CD4-positive, alpha-beta T cell treated with Interleukin-6 for 4 hours (primary cell): ENCODE measurements at places on chromosomes 4 and X.
A peak's percentile ranks its signal among the peaks of the same experiment; 100 is the strongest.

- no peak for DNase-seq
Observed at GRCh38 chr4:103098756-103099440, 736 bp downstream of the BDH2 start.

DNA sequence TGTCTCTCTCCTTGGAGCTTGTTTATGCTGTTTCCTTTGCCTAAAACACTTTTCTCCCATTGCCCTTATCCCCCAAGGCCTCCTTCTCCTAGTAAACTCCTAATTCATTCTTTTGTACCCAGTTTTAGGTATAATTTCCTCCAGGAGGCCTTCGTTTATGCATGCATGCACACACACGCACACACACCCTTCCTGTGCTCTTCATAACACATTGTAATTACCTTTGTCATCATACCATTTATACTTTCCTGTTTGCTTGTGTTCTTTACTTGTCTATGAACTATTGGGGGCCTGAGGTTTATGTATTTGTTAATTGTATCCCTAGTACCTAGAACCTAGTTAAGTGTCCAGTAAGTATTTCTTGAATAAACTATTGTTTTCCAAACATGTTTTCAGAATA lies 45.5 kb downstream of the XIAP start:
- DNase-seq = no peak

- no peak for DNase-seq
Observed at GRCh38 chr4:10119773-10120172, 3.2 kb upstream of the WDR1 start.

GRCh38 chr4:138565576-138565975 lies 323.4 kb upstream of the SLC7A11 start:
- DNase-seq = no peak

- DNase-seq = no peak
Observed at GRCh38 chrX:118348186-118348810, 2.4 kb downstream of the WDR44 start.

DNA sequence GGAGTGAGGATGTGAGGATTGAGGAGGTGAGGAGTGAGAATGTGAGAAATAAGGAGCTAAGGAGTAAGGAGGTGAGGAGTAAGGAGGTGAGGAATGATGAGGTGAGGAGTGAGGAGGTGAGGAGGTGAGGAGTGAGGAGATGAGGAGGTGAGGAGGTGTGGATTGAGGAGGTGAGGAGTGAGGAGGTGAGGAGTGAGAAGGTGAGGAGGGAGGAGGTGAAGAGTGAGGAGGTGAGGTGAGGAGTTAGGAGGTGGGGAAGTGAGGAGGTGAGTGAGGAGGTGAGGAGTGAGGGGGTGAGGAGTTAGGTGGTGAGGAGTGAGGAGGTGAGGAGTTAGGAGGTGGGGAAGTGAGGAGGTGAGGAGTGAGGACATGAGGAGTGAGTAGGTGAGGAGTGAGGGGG lies 74.8 kb upstream of the MXD4 start:
- no peak for DNase-seq

DNA sequence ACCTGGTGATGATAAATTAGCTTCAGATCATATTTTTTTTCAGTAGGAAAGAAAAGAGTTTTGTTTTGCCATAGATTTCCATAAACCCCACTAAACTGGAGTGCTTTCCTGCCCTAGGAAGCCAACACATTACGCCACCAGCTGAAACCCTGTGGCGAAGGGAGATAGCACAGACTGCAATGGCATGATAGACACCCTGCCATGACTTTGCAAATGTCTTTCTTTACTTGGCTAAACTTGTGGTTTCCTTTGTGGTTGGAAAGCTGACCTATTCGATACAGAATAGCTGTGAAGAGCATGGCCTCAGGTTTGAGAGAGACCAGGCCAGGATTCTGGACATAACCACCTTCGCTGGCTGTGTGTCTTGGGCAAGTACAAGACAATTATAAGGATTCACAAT lies 19.1 kb downstream of the MFAP3L start:
- no peak for DNase-seq

- no peak for DNase-seq
Observed at GRCh38 chr4:125526420-125526819, 211.7 kb downstream of the FAT4 start.

DNA sequence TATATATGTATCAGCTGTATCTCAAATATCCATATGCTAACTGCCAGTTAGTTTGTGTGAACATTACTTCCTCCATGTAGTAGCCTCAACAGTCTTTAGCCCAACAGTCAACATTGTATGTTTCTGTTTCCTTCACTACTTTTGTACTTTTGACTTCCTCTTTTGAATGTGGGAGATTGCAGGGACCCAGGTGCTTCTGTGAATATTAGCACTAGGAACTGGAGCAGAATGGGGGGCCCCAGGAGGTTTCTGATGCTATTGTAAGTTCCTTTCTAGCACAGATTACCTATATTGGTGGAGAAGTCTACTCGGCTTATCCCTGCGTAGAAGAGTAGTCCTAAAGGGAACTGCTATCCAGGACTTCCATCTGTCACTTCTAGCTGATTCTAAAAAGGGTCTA lies 2.3 kb downstream of the PLAC8 start:
- DNase-seq = peak; percentile 20

GRCh38 chr4:111228874-111229273 lies 606.0 kb upstream of the PITX2 start:
- no peak for DNase-seq

GRCh38 chr4:83323136-83323535 lies 11.5 kb downstream of the HPSE start:
- no peak for DNase-seq

GRCh38 chr4:24576276-24576675 lies 8.1 kb downstream of the DHX15 start:
- no peak for DNase-seq

GRCh38 chr4:130147641-130148040 lies 1051.7 kb downstream of the C4orf33 start:
- no peak for DNase-seq

DNA sequence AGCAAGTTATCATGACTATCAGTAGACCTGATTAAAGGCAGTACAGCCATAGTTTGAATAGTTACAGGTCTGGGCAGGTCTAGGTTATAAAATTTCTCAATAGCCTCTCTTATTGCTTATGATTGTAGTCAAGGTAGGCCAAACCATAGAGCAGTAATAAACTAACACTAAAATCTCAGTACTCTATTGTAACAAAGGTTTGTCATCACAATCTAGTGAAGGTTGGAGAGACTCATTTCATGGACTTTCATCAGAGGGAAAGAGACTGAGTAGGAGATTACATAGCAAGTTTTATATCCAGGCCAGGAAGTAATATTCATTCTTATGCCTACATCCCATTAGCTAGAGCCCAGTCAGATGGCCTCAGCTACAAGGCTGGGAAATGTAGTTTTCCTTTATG lies 141.0 kb downstream of the ASB9 start:
- DNase-seq = no peak

DNA sequence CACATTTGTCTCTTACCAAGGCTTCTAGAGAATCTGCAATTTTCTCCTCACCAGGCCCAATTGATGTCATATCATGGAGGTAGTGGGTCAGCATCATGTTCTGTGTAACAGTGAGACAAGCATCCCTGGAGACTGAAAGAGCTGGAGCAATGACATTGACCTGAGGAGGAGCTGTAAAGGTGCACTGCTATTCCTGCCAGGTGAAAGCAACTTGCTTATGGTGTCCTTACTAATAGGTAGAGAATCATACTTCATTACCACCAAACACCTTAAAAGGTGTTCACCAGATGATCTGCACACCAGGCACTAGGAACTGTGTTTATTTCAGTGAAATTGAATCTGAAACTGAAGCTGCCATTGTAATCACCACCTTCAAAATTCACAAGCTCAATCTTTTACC lies 188.7 kb downstream of the AFAP1 start:
- DNase-seq = no peak

- no peak for DNase-seq
Observed at GRCh38 chrX:124018023-124018422, 56.5 kb downstream of the STAG2 start.

DNA sequence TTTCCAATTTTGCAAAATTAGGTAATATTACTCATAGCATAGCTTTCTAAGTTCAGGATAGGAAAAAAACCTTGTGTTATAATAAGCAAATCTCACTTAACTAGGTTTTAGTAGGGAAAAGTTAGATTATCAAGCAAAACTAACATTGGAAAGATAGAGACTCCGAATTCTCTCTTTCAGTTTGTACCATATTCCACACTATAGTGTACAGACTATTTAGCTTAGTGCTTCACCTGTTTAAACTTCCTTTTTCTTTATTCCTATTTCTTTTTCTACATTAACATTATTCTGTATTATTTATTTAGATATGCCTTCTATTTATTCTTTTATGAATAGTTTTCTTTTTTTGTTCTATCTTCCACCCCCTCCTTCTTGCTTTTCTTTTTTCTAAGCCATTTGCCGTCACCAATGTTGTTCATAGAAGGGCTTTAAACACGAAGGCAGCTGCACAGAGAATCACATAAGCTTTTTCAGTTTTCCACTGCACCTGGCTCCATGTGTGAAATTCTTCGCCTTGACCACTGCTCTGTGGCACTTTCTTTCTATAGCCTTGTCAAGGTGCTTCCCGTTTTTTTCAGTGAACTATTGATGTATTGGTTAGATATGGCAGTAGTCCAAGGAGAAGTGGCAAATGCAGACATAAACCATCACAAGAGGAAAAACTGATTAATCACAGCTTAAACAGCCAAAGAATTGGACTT lies 8.5 kb downstream of the PCDH10 start:
- DNase-seq = no peak

- no peak for DNase-seq
Observed at GRCh38 chr4:140450352-140450751, 22.9 kb upstream of the CLGN start.

DNA sequence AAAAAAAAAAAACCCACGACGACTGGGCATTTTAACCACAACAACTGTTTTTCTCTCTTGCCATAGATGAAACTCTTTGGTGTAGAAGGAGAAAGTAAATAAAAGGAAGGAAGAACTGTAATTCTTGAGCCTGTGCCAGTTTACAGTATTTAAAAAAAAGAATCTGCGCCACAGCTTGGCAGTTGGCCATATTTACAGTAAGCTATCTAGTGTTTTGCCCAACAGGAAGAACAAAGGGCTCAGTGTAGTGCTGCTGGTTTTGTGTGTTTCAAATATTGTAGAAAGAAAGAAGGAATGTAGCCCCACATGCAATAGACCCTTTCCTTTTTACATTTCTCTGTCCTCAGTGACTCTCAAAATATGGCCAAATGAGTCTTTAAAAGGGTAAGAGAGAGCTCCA lies 66.1 kb downstream of the NR3C2 start:
- DNase-seq = peak; percentile 72

- DNase-seq = no peak
Observed at GRCh38 chr4:25162566-25162965, 2.3 kb upstream of the SEPSECS start.

- no peak for DNase-seq
Observed at GRCh38 chr4:108943976-108944591, 181.2 kb upstream of the ETNPPL start.

DNA sequence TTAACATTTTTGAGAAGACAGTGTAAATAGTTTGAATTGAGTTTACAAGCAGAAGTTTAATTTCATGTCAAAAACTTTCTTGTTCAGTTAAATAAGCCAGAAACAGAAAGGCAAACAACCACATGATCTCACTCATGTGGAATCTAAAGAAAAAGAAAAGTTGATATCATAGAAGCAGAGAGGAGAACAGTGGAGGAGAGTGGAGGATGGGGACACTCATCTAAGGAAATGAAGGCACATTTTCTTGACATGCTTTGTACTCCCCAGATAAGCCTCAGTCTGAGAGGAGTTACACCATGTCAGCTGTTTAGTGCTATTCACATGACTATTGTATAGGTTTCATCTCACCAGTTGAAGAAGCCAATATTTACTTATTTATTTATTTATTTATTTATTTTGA lies 13.5 kb downstream of the SNCA start:
- no peak for DNase-seq

DNA sequence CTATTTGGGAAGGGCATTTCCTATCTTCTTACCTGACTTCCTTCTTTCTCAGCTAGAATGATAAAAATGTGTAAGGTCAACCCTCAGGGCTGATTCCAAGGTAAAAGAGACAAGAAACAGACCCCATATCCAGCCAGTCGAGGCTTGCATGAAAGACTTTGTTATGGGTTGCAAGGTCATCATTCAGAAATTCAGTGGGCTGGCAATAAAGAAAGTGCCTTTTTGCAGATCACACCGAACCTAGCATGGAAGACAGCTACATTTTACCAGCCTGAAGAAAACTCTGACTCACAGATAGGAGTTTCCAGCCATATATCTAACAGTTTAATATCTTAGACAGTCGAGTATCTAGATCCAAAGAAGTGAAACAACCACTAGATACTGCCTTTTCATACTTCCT lies 87.4 kb downstream of the PDGFC start:
- DNase-seq = no peak

DNA sequence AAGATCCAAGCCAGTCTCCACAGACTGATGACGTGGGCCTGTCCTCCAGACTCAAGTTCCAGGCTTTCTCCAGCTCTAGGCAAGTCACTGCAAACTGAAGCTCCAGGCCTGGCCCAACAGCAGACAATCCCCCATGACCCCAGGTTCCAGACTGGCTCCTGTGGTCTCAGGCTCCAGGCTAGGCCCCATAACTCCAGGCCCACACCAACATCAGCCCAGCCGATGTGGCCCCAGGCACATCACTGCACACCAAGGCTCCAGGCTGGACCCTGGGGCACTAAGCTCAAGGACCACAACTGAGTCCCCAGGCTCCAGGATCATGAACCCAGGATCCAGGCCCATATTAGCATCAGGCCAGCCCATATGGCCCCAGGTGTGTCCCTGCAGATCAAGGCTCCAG lies 143.6 kb downstream of the COX7B2 start:
- no peak for DNase-seq

DNA sequence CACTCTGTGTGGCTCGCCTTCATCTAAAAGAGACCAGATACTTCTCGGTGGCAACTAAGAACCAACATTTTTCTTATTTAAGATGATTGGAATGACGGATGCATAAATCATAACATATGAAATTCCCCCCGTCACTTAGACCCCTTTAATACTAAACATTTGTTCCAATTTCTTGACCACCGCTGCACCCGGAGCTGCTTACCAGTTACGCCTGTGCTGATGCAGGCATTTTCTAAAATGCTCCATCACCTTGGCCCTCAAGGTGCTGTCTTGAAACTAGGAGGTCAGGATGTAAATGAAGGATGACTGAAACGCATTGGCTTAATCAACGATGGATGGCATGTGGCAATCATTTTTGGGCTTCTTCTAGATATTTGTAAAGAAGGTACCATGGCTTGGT lies 130.0 kb downstream of the CPZ start:
- DNase-seq = no peak

DNA sequence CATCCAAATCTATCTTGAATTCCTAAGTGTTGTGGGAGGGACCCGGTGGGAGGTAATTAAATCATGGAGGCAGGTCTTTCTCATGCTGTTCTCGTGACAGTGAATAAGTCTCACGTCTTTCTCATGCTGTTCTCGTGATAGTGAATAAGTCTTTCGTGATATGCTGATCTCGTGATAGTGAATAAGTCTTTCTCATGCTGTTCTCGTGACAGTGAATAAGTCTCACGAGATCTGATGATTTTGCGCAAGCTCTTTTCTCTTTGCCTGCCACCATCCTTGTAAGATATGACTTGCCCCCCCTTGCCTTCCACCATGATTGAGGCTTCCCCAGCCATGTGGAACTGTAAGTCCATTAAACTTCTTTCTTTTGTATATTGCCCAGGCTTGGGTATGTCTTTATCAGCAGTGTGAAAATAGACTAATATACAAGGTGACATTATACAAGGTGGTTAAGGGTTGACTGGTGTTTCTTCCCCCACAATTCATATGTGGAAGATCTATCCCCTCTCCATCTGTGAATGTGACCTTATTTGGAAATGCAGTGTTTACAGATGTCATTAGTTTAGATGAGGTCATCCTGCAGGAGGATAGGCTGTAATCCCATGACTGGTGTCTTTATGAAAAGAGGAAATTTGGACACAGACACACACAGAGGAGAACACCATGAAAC lies 27.6 kb downstream of the ARSD start:
- no peak for DNase-seq
